Fibroblast of villous mesenchyme (primary cell): ENCODE measurements at places on chromosomes 16 and 17. TPM values are rescaled to one million over a fixed set of nuclear protein-coding genes. Genes with fewer than 3 reads are reported as not detected.
A peak's percentile ranks its signal among the peaks of the same experiment; 100 is the strongest.

- peak; percentile 37 for DNase-seq
Observed at GRCh38 chr16:68367030-68367429, 56.2 kb downstream of the PRMT7 start.

GRCh38 chr16:68756239-68756915 lies 19.3 kb downstream of the CDH1 start:
- peak; percentile 17 for DNase-seq

DNA sequence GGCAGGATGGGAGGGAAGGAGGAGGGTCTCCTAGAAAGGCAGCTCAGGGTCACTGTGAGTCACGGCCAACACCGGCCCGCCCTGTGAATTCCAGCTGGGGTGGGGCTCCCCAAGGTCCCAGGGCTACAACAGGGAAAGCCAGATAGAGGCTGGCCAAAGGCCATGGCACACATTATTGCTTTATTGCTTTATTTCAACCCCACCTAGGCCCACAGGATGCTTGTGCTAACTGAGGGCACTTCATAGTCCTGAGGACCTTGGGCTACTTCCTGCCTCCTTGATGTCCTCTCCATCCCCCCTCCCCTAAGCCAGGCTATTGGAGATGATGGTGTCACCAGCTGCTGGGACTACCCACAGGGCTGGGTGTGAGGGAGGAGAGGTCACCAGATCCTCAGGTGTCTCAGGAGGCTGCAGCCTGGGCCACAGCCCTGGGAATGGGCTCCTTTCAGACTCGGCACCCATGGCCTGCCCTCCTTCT lies 26.1 kb downstream of the LRRC75A start:
- no peak for DNase-seq

- DNase-seq: peak; percentile 68
Observed at GRCh38 chr17:19004421-19005136, at the start of gene FAM83G. Gene FAM83G, minus strand, starts transcription at chr17:19004764. Its CDS starts 723 bp downstream, at chr17:19004041.

- DNase-seq: no peak
Observed at GRCh38 chr16:69340095-69340644, 598 bp downstream of the NIP7 start.

DNA sequence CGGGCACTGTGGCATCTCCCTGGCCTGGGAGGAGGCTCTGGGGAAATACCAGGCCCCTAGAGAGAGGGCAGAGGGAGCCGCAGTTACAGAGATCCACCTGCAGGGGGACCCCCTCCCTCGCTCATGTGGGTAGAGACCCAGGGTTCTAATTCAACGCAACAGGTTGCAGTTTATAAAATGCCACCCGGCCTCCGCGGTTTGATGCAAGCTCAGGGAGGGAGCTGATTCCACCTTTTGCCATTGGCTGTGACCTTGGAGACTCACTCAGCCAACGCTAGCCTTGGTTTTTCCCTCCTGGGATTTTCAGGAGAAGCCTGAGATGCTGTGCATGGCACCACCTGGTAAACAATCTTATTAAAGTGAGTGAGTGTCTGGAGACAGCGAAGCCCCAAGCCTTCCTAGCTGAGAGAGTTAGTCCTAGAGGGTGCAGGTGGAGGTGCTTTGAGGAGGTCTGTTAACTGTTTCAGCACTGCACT lies 12.1 kb downstream of the TTLL6 start:
- DNase-seq: peak; percentile 61

DNA sequence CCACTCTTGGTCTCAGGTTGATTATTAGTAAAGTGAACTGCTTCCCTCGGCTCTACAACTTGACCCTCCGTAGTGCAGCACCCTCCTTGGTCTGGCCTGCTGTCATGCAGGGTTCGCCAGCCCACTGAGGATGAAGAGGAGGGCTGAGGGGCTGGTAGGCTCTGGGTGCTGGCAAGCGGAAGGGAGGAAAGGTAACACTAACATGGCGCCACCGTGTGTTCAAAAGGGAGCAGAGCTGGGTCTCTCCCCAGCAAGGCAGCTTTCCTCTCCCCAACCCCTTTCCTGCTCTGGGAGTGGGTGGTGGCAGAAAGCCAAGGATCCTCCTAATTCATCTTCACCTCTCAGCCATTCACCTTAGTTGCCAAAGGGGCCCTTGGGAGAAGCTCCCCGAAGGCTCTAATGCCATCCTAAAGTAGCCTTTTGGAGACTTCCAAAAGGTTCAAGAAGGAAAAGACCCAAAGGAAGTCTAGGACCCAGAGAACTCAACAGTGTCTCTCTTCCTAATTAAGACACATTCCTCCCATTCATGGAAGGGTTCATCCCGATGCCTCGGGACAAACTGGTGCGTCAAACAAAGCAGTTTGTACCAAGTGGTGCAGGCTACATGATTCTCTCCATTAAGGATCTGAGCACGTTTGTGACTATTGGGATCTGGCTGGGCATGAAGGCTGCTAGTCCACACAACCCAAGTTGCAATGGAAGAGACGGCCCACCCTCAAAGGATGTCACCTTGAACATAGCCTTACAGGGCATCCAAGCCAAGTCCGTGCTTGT lies 90.8 kb upstream of the TOB1 start:
- DNase-seq: peak; percentile 66

- no peak for DNase-seq
Observed at GRCh38 chr16:83046664-83047063, 419.9 kb downstream of the CDH13 start.

DNA sequence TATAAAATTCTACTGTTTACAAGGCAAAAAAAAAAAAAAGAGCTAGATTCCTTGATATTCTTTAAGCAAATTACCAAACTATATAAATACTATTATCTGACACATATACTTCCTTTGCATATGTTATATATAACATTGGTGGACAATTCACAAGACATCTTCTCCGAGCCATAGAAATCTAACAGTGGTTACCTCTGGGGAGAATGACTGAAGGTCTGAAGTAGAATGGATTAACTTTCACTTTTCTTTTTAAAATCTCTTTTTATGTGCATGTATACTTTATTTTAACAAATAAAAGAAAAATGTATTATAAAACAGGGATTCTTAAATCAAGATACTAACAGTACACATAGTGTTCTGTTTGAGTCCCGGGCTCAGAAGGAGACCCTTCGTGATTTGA lies 131.0 kb downstream of the MRTFB start:
- DNase-seq: no peak

DNA sequence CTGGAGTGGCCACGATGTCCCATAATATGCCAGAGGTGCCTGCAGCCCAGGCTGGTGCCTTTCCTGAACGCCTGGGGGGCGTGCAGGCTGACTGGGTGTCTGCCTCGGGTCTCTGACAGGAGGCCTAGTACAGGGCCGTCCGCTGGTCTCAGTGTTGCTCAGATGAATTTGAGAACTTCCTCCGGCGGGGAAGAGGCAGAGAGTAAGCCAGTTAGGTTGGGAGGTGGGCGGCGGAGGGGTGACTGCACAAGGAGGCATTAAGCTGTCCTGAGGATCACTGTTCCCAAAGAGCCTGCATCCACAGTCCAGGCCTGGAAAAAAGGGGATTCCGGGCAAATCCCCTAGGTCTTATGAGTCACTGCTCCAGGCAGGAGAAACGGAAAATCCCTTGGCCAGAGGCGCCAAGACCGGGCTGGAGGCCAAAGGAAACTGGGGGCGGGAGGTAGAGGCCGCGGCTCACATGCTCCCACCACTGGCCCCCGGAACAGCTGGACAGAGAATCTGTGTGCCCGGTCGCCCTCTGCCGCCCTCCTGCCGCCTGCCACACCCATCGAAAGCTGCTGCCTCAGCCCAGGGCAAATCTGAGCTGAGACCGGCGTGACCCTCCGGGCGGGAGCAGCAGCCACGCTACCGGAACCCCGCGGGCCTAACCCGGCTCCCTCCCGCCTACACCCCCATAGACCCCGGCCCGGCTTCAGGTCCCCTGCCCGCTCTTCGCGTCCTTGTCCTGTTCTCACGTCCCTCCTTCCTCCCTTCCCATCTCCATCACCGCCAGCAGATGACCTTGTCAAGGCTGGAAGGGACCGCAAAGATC lies 1.2 kb downstream of the TRIM47 start:
- peak; percentile 97 for DNase-seq

- no peak for DNase-seq
Observed at GRCh38 chr17:78962345-78962983, 17.3 kb downstream of the LGALS3BP start.

DNA sequence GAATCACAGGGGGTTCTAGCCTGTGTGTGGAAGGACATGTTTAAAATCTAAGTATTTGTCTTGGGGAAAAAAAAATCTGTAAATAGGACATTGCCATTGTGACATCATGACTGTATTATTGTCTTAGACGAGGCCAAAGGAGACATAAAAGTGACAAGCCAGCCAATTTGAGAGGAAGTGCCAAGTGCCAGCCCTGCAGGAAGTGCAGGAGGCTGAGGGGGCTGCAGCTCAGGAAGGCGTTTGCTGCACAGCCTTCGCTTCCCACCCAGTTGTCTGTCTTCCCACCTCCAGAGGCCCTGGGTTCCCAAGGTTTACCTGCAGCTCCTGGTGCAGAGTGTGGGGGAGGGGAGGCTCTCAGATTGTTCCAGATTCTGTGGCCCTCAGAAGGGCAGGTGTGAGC lies 1.3 kb downstream of the ADCY7 start:
- no peak for DNase-seq

- DNase-seq: no peak
Observed at GRCh38 chr17:49468811-49469385, 26.2 kb upstream of the NGFR start.

GRCh38 chr16:11111150-11111549 lies 144.9 kb downstream of the SOCS1 start:
- no peak for DNase-seq

GRCh38 chr17:80981929-80982425 lies 9.7 kb upstream of the CHMP6 start:
- no peak for DNase-seq

DNA sequence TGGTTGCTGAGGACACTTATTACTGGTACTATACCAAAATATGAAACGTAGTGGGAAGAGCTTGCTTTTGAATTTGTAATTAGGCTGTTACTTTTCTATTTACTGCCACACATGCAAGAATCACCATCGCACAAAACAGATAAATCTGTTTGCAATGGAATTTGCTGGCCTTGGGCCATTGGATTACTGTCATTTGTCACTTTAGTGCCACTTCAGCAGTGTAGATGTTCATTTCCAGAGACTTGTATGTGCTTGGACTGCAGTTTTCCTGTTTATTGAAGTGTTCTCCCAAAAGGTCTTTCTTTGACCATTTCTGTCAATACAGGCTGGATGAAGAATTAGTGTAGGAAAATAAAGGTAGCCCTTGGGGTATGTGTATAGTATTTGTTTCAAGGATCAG lies 4.5 kb downstream of the USP10 start:
- no peak for DNase-seq

DNA sequence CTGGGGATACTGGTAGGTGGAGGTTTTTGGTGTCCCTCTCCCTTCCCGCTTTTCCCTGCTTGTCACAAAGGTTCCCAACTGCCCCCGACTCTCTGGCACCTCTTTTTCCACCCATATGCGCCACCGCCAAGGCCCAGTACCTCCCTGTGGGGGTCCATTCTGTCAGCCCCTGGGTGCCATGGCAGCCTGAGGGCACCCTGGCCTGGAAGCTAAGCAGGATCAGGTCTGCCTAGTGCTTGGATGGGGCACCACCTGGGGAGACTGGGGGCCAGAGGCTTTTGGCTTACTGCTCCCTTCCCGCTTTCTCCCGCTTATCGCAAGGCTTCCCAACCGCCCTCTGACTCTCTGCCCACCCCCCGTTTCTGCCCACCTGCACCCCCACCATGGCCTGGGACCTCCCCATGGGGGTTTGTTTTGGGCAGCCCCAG lies 2286.4 kb downstream of the TP53TG3F start:
- no peak for DNase-seq

GRCh38 chr17:82775001-82775823 lies 23.3 kb downstream of the TBCD start:
- peak; percentile 51 for DNase-seq

GRCh38 chr16:1331712-1332617 lies 1.5 kb upstream of the BAIAP3 start:
- DNase-seq: peak; percentile 73

DNA sequence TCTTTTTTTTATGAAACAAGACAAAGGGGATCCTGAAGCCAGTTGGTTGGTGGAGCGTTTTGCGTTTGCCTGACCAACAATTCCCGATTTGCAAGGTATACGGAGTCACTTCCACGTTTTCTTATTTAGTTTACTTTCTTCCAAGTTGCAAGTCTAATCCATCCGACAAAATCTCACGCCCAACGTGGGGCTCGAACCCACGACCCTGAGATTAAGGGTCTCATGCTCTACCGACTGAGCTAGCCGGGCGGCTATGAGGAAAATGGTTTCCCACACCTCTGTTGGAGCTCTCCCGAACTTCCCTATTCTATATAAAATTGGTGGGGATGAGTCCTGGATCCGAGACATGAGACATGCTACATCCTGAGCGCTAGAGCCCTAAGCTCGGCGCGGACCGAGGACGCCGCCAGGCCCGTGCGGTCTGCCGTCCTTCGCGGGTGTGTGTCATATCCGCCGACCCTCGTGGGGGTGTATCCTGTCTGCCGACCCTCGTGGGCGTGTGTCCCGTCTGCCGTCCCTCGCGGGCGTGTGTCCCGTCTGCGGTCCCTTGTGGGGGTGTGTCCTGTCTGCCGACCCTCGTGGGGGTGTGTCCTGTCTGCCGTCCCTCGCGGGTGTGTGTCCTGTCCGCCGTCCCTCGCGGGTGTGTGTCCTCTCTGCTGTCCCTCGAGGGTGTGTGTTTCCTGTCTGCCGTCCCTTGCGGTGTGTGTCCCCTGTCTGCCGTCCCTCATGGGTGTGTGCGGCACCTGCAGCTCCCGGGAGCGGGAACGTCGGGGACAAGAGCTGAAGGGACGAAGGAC lies 22.6 kb downstream of the ZNF213 start:
- peak; percentile 88 for DNase-seq

GRCh38 chr17:47279062-47279801 lies 25.6 kb downstream of the ITGB3 start:
- DNase-seq: peak; percentile 99

DNA sequence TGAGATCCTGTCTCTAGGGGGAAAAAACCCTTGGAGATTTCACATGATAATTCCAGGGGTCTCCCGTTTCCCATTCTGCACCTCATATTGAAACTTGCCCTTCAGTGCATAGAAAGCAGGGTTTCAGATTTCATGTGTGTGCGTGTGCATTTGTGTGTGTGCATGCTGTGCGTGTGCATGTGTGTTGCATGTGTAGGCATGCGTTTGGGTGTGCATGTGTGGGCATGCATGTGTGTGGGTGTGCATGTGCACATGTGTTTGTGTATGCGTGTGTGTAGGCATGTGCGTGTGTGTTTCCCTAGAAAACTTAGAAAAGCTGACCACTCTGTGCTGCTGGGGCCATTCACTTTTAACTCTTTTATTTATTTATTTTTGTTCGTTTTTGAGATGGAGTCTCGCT lies 40.0 kb downstream of the IL21R start:
- no peak for DNase-seq

The SKAP1 gene
- not detected in 2 replicates for total RNA-seq

The HS3ST6 gene
- total RNA-seq: not detected in 2 replicates

The SOST gene
- not detected in 2 replicates for total RNA-seq

The CACNG1 gene
- total RNA-seq: not detected in 2 replicates

The CHMP1A gene
- total RNA-seq: 102 and 114 TPM in 2 replicates

The KRTAP9-8 gene
- total RNA-seq: not detected in 2 replicates

The NTN1 gene
- under 0.01 TPM in 2 replicates for total RNA-seq

The SHCBP1 gene
- total RNA-seq: 15.8 and 31.5 TPM in 2 replicates
